ENCODE measurements at places on chromosomes 12 and 14.

GRCh38 chr12:51156245-51156765 lies 16.6 kb downstream of the TFCP2 start:
- H3K27ac ChIP-seq: no peak overlapping the region
- H3K4me1 ChIP-seq: peaks cover 6% of the 10 kb centered on the region
- DNase-seq: no peak

GRCh38 chr12:62123721-62124203 lies 136.4 kb upstream of the USP15 start:
- no peaks in the 10 kb centered on the region for H3K27me3 ChIP-seq
- no peak overlapping the region for H3K4me3 ChIP-seq
- H3K4me1 ChIP-seq: peaks cover 4% of the 10 kb centered on the region
- no peaks in the 10 kb centered on the region for H3K36me3 ChIP-seq
- H3K27ac ChIP-seq: no peak overlapping the region

GRCh38 chr12:126430921-126431320 lies 1365.7 kb downstream of the AACS start:
- peaks cover 4% of the 10 kb centered on the region for H3K4me1 ChIP-seq
- H3K4me3 ChIP-seq: no peak overlapping the region
- no peak overlapping the region for H3K27ac ChIP-seq
- no peaks in the 10 kb centered on the region for H3K36me3 ChIP-seq

DNA sequence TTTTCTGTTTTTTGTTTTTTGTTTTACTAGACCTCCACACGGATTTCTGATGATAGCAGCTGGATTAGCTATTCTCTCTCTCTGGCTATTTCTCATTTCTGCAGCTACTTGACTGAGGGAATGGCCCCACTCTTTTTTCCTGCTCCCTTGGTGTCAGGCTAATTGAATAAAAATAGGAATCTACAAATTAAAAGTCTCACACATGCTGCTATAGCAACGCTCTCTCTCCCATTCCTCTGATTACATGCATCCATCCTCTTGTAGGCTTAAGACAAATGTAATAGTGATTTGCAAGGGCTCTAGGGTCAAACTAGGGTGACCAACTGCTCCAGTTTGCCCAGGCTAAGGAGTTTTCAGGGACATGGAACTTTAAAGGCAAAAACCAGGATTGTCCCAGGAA lies 221.8 kb downstream of the PHLDA1 start:
- H3K27ac ChIP-seq: peak overlapping the region; percentile 11
- peaks cover under 1% of the 10 kb centered on the region for H3K27me3 ChIP-seq
- H3K4me3 ChIP-seq: no peak overlapping the region
- peaks cover 53% of the 10 kb centered on the region for H3K4me1 ChIP-seq
- H3K36me3 ChIP-seq: peaks cover 27% of the 10 kb centered on the region

- peaks cover 30% of the 10 kb centered on the region for H3K4me1 ChIP-seq
- H3K27me3 ChIP-seq: no peaks in the 10 kb centered on the region
- no peak for DNase-seq
- H3K36me3 ChIP-seq: no peaks in the 10 kb centered on the region
These were observed 27.8 kb downstream of the PELI2 start for GRCh38 chr14:56145965-56146364.

- no peaks in the 10 kb centered on the region for H3K36me3 ChIP-seq
- no peaks in the 10 kb centered on the region for H3K4me1 ChIP-seq
- peaks cover 2% of the 10 kb centered on the region for H3K27me3 ChIP-seq
These were observed 122.3 kb upstream of the CNOT2 start for GRCh38 chr12:70120970-70121369.

DNA sequence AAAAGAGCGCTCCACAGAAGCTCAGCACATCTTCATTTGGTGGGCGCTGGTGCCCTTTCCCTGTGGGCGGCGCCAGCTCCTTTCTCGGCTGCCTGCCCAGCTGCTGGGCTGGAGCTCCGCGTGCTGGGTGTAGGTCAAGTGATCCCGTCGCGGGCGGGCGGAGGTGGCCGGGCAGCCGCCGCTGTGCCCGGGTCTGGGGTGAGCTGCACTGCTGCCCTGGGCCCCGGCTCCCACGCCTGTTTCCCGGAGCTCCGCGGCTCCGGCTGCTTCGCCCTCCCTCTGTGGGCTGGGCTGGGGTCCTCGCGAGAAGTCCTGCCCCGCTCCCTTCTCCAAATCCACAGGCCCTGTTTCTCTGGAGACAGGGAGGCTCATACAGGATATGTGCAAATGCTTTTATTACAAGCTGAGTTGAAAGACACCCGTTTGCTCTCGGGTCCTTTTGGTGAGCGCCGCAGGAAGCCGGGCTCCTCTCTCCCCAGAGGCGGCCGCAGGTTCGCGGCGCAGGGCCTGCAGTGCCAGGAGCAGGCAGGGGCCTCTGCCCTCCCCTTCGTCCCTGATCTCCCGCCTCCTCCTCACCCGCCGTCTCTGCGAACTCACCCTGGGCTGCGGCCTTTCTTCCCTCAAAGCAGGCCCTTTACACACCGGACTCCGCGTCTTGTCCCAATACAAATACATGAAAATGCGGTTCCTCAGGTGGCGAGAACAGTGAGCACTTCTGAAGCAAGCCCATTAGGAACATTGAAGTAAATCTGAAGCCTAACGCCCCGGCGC lies 67.8 kb upstream of the CAPRIN2 start:
- peak overlapping the region; percentile 83 for H3K27ac ChIP-seq
- H3K27me3 ChIP-seq: peaks cover 20% of the 10 kb centered on the region
- H3K4me3 ChIP-seq: peak overlapping the region; percentile 89
- DNase-seq: peak; percentile 78
- H3K36me3 ChIP-seq: peaks cover 10% of the 10 kb centered on the region

DNA sequence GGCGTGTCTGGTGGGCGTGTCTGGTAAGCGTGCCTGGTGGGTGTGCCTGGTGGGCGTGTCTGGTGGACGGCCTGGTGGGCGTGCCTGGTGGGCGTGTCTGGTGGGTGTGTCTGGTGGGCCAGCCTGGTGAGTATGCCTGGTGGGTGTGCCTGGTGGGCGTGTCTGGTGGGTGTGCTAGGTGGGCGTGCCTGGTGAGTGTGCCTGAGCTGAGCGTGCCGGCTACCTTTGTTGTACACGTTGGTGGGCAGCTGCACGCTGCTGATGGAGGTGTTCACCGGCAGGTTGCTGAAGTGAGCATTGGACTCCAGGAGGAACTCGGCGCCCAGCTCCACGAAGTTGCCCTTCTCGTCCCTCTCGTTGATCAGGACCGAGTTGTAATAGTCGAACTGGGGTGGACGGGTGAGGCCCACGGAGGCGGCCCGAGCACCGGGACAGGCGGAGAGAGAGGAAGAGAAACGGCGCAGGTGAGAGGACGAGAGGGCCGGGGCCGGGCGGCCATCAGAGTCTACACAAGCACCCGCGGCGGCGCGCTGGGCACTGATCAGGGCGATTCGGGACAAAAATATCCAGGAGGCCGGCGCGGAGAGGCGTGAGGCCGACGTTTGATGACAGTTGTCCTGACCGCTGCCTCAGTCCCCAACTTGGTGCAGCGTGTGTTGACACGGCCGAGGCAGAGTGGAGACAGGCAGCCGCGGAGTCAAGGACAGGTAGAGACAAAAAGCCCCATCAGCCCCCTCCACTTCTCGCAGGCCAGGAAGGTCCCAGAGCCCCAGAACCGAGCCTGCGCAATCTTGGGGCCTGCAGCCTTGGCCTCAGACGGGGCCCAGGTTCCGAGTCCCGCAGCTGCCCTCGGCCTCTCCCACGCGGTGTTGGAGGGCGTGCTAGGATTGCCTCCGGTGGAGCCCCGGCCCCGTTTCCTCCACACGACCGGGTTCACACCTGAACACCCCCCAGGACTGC lies 10.5 kb downstream of the CACNA2D4 start:
- no peak overlapping the region for H3K27ac ChIP-seq
- H3K4me3 ChIP-seq: no peak overlapping the region
- H3K4me1 ChIP-seq: peaks cover 22% of the 10 kb centered on the region
- peaks cover 16% of the 10 kb centered on the region for H3K36me3 ChIP-seq
- H3K27me3 ChIP-seq: peaks cover 17% of the 10 kb centered on the region

- peak; percentile 21 for DNase-seq
- no peak overlapping the region for H3K4me3 ChIP-seq
- H3K36me3 ChIP-seq: no peaks in the 10 kb centered on the region
- H3K4me1 ChIP-seq: peaks cover 26% of the 10 kb centered on the region
These were observed 229.2 kb upstream of the TMTC1 start for GRCh38 chr12:30012816-30013450.

DNA sequence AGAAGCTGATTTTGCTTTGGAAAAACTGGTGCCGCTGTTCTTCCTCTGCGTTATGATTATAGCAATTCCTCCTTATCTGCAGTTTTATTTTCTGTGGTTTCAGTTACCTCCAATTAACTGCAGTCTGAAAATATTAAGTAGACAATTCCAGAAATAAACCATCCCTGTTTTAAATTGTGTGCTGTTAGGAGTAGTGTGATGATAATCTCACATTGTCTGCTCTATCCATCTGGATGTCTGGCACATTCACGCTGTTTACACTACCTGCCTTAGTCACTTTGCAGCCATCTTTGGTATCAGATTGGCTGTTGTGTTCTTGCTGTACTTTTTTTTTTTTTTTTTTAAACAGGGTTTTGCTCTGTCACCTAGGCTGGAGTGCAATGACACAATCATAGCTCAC lies 141.0 kb downstream of the GRIP1 start:
- H3K27me3 ChIP-seq: peaks cover under 1% of the 10 kb centered on the region
- H3K27ac ChIP-seq: no peak overlapping the region
- DNase-seq: no peak

- peak overlapping the region; percentile 88 for H3K27ac ChIP-seq
- H3K4me3 ChIP-seq: no peak overlapping the region
- peaks cover 33% of the 10 kb centered on the region for H3K36me3 ChIP-seq
- H3K27me3 ChIP-seq: no peaks in the 10 kb centered on the region
These were observed 3.5 kb downstream of the RDH5 start for GRCh38 chr12:55723516-55724225.

DNA sequence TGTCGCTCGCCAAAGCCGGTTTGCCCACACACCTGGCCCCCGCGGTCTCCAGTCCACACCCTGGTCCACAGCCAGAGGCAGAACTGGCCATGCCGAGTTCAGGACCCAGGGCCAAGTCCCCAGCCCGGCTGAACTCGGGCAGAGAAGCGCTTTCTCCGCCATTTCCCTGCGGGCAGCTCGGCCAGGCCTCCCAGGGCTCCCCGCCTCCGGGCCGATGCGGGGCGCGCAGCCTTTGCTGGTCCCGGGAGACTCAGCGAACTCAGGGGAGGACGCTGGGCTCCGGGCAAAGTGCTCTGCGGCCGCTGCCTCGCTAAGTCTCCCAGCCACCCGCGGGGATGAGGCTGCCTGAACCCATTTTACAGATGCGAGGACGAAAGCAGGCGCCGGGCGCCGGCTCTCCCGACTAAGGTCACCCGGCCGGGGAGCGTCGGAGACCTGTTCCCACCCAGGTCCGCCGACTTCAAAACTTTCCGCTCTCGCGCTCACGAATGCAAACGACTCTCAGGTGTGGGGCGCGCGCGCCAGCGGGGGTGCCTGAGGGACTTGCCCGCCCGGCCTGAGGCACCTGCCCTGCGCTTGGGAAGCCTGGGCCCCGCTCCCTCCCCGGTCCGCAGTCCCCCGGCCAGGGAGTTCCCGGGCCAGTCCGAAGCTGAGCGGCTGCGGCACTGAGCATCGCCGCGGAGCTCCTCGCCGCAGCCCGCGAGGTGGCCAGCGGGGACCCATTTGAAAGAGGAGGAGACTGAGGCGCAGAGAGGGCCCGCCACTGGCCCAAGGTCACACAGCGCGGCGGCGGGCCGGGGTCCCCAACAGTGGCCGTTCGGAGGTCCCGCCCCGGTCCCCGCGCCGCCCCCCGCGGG lies 627 bp downstream of the TESC start:
- H3K36me3 ChIP-seq: no peaks in the 10 kb centered on the region
- H3K27me3 ChIP-seq: peaks cover 76% of the 10 kb centered on the region
- H3K27ac ChIP-seq: no peak overlapping the region
- H3K4me3 ChIP-seq: peak overlapping the region; percentile 67
- peak; percentile 20 for DNase-seq
- H3K4me1 ChIP-seq: peaks cover 23% of the 10 kb centered on the region

DNA sequence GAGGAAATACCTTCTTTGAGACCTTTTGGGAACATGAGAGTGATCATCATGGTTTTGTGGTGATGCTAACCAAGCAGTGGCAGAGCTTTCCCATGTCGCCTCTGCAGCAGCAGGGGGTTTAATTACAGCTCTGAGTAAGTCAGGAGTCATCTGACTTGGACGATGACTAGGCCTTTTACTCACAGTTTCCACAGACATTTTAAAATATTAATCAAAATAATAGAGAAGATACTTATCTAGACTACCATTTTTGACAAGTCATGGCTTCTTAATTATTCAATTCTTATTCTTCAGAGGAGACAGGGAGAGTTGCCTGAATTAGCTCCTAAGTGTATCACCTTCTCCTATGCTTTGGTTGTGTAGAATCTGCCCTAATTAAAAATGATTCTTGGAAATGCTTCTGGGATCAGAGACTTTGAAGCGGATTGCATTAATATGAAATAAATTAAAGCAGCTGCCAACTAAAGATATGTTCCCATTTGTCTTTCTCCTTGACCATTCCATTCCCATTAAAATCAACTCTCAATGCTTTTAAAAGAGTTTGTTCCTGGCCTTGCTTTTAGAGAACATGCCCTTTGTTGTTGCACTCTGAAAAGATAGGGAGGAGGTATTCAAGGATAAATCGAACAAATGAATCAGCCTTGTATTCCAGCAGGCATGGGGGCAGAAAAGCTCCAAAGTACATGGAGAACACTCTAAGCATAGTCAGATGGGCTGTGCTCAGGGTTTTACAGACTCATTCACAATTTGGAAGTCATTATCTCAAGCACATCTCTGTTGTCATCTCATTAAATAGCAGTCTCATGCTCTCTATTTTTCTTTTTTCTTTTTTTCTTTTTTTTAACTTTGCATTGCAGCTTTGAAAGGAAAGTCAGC lies 7.7 kb upstream of the IFNG-AS1 start:
- H3K27ac ChIP-seq: no peak overlapping the region
- H3K36me3 ChIP-seq: no peaks in the 10 kb centered on the region
- H3K27me3 ChIP-seq: peaks cover 7% of the 10 kb centered on the region
- DNase-seq: no peak
- H3K4me3 ChIP-seq: no peak overlapping the region
